ENCODE measurements at places on chromosomes 12 and 14.
A peak's percentile ranks its signal among the peaks of the same experiment; 100 is the strongest.

DNA sequence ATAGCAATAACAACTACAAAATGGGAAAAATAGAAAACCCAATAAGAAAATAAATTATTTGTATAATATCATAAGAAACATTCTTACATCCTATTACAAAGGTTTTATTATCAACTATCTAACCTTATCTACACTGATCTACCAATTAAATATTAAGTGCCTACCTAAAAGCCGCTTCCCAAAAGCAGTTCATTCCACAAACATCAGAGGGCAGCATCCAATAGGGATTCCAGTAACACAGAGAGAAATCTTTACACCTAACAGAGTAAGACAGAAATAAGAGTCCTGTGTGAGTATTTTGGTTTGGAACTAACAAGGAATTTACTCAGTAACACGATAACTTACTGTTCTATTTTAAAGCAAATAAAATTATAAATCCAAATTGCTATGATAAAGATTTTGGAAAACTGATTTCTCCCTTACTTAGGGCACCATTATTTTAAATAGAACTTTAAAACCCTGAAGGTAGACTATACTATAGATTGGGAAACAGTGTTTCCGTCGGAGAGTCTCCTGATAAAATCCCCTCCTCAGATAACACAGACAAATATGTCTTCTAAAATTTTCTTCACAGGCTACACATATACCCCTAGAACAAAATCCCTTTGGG, 15.0 kb downstream of the GXYLT1 start:
- DNase-seq = peak; percentile 54

- DNase-seq = no peak
These were observed 6.6 kb downstream of the PTHLH start for GRCh38 chr12:27965966-27966365.

- no peak for DNase-seq
These were observed 32.5 kb upstream of the PLEKHG6 start for GRCh38 chr12:6277982-6278438.

DNA sequence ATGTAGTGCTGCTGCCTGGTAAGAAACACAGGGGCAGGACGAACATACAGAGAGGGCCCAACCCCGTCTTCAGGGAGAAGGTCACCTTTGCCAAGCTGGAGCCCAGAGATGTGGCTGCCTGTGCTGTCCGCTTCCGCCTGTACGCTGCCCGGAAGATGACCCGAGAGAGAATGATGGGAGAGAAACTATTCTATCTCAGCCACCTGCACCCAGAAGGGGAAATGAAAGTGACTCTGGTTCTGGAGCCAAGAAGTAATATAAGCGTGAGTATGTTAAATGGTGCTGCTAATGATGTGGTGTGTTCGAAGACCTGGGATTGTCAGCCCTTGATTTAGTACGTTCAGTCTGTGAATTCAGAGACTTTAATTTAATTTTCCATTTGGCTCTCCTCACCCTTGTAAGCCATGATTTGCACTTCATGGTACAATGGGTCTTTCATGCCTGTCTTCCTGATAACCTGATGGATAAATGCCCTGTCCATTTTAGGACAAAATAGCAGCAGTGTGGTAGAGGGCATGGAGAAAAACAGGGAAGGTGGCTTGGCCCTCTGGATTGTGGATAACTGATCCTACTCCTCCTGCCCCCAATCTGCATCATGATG, 318.9 kb downstream of the SNAPC1 start:
- DNase-seq = no peak

GRCh38 chr12:29572464-29572863, 75.0 kb upstream of the OVCH1 start:
- no peak for DNase-seq

GRCh38 chr12:508795-509194, 49.1 kb downstream of the B4GALNT3 start:
- no peak for DNase-seq

GRCh38 chr12:6965714-6966113, 4.8 kb downstream of the PHB2 start:
- DNase-seq = no peak

- no peak for DNase-seq
These were observed 74.2 kb upstream of the BDKRB2 start for GRCh38 chr14:96130391-96130790.

DNA sequence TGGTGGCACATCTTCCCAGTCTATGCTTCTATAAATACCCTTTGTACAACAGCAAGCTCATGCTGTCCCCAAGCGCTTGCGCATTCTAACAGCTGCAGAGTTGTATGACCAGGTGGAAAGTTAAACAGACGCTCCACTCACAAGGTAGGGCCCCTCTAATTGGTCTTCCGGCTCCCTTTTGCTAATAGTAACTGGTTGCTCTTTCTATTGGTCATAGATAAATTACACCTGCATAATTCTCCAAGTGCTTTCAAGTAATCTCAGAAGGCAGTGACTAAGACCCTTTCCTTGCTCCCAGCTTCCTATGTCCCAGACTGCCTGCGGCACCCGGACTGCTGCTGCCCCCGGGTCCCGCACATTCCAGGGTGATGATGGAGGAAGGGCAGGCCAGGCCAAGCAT, 6.1 kb upstream of the TSPAN9 start:
- DNase-seq = no peak

DNA sequence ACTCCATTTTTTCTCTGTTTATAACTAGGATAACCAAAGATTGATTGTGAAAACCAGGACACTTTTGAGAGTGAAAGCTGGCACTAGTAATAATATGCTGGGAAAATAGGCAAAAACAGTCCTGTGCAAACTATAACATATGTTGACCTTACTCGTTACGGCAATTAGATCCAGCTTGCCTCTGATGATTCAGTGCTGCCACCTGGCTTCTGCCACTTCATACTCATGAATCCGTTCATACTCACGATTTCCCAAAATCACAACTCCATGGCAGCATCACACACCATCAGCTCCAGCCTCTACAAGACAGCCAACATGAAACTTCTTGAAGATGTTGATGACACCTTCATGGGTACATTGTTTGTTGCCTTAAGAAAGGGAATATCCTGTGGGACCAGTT, 49.1 kb upstream of the CAND1 start:
- DNase-seq = no peak

DNA sequence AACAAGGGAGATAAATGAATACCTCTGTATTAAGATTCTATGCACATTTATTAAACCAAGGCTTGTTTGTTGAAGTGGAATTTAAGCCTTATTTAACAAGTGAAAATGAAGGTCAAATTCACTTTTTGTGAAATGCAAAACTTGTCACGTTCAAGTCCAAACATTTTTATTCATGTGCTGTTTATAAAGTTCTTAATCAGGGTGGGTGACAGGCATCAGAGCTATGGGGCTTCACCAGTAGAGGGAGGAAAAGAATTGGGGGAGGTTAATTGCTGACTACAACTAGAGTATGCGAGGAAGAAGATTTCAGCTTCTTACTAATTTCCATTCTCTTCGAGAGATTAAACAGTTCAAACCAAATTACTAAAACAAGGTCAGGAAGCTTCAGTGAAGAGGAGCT, 9.7 kb downstream of the MOK start:
- DNase-seq = no peak
